ENCODE measurements at places on chromosomes 11 and 22.

DNA sequence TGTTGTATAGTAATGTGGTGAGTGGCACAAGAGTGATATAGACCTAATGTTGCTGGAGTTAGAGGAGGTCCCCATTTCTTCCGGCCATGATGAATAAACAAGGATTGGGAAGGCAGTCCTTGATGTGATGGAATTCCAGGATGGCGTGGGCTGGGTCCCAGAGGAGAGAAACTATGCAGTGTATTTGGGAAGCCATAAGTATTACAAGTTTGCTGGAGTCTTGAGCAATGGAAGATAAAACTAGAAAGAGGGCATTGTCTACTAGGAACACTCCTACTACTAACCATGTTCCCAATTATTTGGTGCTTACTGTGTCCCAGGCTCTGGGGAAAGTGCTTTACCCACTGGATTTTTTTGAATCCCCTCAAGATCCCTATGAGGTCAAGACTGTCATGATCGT is 20.0 kb downstream of the LDLRAD3 start:
- DNase-seq: no peak

DNA sequence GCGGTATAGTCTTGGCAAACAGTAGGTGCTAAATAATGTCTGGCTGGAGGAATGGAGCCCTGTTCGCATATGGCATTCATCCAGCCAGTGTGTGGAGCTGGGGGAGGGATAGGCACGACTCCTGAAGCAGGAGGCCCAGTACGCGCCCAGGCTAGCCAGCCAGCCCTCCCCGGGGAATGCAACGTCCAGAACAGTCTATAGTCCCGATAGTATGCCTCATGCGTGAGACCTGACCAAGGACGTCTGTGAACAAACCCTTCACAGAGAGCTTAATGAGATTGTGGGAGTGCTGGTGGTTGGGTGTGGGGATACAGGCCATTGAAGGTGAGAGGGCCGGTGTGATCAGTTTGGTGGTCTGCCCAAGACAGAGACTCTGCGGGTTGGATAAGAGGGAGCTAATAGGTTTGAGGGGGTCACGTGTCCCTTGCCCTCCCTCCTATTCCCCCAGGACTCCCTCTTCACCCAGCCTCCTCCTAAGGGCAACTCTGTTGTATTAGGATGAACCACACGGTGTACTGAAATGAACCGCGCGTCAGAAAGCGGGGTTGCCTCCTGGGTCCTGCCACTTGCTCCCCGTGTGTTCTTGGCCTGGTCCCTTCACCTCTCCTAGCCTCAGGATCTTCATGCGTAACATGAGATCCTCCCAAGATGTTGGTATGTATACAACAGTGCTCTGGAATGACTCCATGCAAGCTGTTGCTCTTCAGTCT is 987 bp upstream of the GRIK4 start:
- no peak for DNase-seq

GRCh38 chr11:91163619-91164451 is 941.0 kb upstream of the CHORDC1 start:
- DNase-seq: no peak

GRCh38 chr11:77244277-77245027 is 57.0 kb downstream of the GDPD4 start:
- DNase-seq: no peak

GRCh38 chr11:11351042-11351586 is 1.9 kb downstream of the CSNK2A3 start:
- DNase-seq: no peak

- DNase-seq: no peak
Observed at GRCh38 chr11:86066657-86067008, 2.3 kb downstream of the PICALM start.

DNA sequence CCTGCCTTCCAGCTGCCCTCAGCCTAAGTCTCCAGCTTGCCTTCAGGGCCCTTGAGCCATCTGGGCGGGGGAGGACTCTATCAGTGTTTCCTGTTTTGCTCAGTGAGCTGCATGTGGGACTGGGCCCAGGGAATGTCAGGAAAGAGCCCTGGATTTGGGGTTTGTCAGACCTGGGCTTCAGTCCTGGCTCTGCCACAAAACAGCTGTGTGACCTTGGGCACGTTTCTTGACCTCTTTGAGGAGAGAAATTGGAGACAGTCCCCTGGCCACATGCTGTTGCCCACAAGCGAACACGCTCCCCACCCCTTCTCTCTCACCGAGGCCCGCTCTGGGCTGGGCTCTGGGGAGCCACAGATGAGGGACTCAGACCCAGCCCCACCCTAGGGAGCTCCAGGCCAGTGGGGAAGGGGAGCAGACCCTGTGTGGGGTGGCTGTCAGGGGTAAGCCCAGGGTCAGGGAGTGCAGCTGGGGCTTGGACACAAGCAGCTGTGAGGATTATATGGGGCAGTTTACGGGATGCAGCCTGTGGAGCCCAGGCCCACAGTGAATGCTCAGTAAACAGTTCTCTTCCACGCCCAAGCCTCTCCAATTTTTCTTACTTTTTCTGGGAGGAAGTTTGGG is 12.3 kb downstream of the MYO7A start:
- no peak for DNase-seq

- DNase-seq: no peak
Observed at GRCh38 chr22:42959576-42960509, 55.1 kb downstream of the PACSIN2 start.

DNA sequence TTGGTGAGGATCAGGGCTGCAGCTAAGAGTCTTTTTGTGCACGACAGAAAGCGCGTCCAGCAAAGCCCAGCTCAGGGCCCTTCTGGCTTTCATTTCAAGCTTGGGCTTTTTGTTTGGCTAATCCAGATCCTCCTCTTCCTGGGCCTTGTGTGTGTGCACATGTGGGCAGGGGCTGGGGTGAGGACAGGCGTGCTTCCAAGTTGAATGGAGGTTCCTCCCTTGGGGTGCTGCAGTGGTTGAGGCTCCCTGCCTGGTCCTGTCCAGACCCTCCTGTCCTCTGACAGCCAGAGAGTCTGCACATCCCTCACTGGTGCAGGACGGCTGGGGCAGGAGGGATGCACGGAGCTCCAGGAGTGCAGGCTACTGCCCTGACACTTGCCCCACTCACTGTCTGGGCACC is 62.0 kb upstream of the NECTIN1 start:
- DNase-seq: no peak

DNA sequence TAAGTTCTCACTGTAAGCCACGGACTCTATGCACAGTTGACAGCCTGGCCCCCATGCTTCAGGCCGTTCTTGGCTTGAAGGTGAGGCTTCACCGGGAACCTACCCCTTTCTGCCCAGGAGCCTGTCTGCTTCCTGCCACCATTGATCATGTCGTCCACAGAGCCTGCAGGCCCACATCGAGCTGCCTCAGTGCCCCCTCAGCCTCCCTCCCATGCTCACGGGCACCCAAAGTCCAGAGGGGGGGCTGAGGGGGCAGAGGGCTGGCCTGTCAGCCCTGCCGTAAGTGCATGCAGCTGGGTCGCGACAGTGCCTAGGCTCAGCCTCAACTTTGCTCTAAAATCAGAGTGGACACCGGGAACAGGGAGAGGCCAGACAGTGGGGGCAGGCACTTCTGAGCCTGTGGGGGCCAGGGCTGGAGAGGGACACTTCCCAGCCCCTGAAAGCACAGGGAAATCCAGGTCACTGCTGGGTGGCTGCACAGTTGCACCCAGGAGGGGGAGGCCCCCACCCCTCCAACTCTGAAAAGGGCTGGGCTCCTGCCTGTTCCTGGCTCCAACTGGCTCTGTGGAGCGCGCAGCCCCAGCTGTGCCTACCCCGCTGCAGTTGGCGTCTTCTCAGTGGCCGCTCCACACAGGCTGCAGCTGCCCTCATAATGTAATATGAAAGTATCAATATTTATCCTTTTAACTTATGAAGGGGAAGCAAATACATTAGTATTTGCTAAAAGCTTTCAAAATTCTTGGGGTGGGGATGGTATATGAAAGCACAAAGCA is 598.6 kb downstream of the DLG2 start:
- no peak for DNase-seq

DNA sequence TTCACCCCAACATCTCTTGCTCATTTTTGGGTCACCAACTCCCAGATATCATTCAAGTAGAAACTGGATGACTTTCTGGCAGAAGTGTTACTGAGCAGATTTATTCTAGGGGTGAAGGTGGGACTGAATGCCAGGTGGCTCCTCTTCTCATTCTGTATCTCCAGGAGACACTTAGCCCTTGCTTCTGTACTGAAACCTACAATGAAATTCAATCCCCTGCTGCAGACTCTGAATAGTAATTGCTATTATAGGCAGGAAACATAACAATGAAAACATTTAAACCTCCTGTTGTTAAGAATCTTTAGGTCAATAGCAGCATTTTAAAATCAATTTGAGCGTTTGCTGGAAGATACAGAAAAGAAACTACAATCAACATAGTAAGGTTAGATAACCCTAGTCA is 879.4 kb upstream of the TENM4 start:
- DNase-seq: no peak

DNA sequence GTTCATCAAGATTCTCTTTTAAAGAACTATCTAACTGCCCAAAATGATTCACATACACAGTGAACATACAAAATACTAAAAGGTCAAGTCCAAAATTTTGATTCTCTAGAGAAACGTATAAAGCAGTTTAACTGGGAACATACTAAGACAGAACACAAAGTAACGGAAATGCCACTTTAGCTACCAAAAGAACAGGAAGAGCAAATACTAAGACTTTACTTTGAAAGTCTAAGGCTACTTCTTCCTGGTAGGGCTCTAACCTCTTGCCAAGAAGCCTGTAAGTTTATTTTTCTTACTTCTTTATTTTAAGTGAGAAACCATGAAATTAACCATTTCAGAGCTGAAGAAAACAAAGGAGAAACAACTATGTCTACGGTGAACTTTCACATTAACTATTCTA is 6.2 kb downstream of the PICALM start:
- no peak for DNase-seq

DNA sequence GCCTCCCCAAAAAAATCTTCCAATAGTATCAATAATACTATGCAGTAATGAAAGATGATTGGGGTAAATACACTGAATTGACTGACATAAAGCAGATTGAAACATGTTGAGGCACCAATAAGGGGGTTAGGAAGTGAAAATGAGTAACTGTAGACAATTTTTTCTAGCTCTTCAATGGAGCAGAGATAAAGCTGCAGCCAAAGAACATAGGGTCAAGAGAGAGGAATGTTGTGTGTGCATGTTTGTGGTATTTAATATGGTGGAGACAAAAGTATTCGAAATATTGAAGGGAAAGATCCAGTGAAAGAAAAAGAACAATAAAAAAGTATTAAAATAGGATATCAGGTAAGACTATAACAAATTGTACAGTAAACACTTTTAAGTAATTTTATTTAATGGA is 450.0 kb upstream of the CCDC179 start:
- DNase-seq: no peak

DNA sequence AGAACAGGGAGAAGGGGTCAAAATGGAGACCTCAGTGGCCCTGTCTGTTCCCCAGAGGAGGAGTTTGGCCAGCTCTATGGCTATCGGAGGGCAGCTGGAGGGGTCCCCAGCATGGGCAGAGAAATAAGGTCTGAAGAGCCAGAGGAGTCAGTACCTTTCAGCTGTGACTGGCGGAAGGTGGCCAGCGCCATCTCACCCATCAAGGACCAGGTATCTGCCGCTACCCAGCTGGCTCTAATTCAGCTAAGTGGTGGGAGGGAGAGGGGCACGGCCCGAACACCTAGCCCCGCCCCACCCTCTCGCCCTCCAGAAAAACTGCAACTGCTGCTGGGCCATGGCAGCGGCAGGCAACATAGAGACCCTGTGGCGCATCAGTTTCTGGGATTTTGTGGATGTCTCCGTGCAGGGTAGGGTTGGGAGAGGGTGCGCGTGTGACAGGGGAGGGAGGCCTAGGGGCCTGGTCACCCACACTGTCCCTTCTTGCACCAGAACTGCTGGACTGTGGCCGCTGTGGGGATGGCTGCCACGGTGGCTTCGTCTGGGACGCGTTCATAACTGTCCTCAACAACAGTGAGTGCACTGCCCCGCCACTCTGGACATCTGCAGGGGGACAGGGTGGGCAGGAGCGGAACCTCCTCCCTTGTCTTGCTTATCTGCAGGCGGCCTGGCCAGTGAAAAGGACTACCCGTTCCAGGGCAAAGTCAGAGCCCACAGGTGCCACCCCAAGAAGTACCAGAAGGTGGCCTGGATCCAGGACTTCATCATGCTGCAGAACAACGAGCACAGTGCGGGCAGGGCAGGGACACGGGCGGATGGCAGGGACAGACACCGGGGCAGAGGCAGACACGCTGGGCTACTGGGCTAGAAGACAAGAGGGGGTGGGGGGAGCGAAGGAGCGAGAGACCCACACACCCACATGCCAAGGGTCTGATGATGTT is 2.8 kb downstream of the CTSW start:
- DNase-seq: no peak

- no peak for DNase-seq
Observed at GRCh38 chr11:67413266-67413849, 2.1 kb upstream of the CARNS1 start.

DNA sequence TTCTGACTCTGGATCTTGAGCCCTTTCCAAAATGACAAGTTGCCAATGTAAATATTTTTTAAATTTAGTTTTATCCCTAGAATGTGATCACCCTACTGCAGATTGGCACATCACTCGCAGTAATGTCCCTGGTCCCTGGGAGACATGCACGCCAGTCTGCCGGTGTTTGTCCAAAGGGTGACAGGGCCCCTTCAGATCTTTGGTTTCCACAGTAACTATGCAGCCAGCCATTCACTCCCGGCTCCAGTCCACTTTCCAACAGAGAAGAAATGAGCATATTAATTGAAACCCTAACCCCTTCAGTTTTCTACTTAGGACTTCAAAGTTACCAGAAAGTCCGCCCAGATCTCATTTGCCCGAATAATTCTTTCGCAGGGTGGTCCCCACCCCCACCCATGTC is 25.8 kb upstream of the RASSF10 start:
- no peak for DNase-seq

- no peak for DNase-seq
Observed at GRCh38 chr11:27205250-27205649, 157.8 kb downstream of the CCDC34 start.

DNA sequence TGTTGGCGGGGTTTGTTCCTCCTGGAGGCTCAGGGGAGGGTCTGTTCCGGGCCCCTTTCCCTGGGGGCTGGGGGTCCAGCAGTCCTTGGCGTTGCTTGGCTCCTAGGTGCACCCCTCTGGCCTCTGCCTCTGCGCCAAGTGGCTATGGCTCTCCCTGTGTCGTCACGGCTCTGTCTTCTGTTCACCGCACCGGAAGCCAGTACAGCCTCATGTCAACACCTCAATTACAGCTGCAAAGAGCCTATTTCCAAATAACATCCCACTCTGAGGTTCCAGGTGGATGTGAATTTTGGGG is 64.8 kb downstream of the CELSR1 start:
- no peak for DNase-seq
